Sigmoid colon (tissue), 7 donors: ENCODE measurements at places on chromosomes 11 and 22. TPM values are rescaled to one million over a fixed set of nuclear protein-coding genes. Genes with fewer than 3 reads are reported as not detected.

DNA sequence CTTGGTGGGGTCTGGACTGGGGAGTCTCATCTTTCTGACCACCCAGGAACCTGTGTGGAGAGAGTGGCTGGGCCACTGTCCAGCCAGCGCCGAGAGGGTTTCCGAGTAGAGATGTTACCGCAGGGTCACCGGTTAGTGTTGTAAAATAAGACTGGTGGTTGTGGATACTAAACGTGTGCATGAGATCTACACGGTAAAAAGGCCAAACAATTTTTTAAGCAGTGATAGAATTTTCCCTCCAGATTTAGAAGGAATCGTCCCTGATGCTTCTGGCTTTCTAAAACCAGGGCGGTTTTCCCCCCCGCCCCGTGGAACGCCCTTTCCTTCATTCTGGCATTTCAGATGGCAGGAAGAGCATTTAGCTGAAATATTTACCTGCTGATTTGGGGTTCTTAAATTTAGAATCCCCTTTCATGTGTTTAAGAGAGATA is 72.6 kb upstream of the PPARA start:
- H3K27ac ChIP-seq, result peak overlapping the region; percentile 97
- H3K27me3 ChIP-seq, result no peaks in the 10 kb centered on the region
- peak overlapping the region; percentile 44 for H3K4me3 ChIP-seq
- H3K36me3 ChIP-seq, result no peaks in the 10 kb centered on the region

DNA sequence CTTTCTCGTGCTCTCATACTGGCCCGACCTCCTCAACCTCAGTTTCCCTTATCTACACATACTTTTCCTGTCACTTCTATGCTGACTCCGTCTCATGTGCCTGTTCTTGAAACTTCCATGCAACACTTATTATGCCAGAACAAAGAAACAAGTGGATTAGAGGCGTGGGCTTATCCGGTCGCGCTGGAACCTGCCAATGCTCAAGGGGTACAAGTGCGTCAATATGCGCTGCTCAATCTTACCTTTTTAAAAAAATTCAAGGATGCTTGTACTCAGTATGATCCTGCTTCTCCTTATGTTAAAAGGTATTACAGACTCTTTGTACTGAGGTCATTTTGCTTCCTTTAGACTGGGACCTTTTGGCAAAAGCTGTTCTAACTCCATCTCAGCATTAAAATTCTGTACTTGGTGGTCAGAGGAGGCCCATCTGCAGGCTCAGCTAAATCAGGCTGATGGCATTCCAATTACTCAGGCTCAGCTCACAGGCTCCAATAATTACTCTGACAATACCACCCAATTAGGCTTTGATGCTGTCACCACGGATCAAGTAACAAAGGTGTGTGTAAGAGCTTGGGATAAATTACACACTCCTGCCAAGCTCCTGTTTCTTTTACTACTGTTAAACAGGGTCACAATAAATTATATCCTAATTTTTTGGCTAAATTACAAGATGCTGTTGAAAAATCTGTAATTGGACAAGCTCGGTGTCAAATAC is 26.3 kb upstream of the ALDH3B2 start:
- H3K4me3 ChIP-seq, result no peak overlapping the region
- no peak overlapping the region for H3K27ac ChIP-seq
- no peaks in the 10 kb centered on the region for H3K36me3 ChIP-seq
- H3K4me1 ChIP-seq, result no peaks in the 10 kb centered on the region
- no peak for DNase-seq
- H3K27me3 ChIP-seq, result no peaks in the 10 kb centered on the region

- no peak overlapping the region for H3K27ac ChIP-seq
- H3K27me3 ChIP-seq, result no peaks in the 10 kb centered on the region
- H3K4me3 ChIP-seq, result no peak overlapping the region
- H3K36me3 ChIP-seq, result no peaks in the 10 kb centered on the region
- DNase-seq, result no peak
- H3K4me1 ChIP-seq, result no peaks in the 10 kb centered on the region
Observed at GRCh38 chr22:28405588-28405987, 274.1 kb downstream of the TTC28 start.

DNA sequence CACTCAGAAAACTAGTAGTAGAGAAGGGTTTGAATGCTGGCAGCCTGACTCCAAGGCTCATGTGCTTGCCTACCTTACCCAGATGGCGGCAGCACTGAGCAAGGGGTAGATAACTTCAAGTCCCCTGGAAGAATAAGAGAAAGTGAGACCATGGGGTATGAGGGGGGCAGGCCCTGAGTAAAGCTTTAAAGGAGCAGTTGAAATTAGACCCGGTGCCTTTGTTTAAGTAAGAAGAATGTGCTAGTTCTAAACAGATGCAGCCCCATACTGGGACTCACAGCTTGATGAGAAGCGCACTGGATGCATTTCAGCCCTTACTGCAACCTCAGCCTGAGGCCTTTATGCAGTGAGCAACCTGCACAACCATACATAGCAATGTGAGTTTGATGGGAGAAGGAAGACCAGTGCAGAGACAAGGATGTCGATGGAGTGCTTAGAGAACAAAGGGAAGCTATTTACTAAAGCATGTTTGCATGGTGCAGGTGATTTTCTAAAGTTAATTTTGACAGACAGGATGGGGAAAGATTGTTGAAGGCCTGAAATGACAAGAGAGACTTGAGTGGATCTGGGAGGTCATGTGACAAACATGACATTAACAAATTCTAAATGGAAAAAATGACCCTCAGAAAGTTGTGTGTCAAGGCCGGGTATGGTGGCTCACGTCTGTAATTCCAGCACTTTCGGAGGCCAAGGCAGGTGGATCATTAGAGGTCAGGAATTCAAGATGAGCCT is 27.1 kb upstream of the TMA7B start:
- no peaks in the 10 kb centered on the region for H3K27me3 ChIP-seq
- no peaks in the 10 kb centered on the region for H3K36me3 ChIP-seq
- no peak for DNase-seq
- H3K4me1 ChIP-seq, result no peaks in the 10 kb centered on the region
- no peak overlapping the region for H3K27ac ChIP-seq

DNA sequence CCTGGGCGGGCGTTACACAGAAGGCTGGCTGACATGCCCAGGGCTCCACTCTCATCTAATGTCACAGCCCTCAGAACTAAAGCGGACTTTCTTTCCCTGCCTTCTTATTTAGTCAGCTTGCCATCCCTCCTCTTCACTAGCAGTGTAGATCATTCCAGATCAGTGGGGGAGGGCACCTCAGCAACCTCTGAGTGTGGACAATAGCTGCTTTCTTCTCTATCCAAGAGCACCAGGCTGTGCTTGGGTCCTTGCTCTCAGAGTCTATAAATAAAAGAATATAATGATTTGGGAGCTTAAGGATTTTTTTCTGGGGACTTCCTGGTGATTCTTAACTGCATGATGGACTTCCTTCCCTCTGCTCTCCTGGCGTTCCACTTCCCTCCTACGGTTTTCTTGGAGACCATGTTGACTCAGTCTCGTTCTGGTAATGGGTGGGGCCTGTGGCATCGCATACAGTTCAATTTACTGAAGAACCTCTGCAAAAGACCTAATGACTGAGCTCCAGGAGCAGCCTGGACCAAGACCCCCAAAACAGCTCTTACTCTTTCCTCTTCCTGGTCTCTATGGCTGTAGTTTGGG is 2.9 kb upstream of the HMBS start:
- DNase-seq, result no peak
- H3K27me3 ChIP-seq, result no peaks in the 10 kb centered on the region
- H3K36me3 ChIP-seq, result peaks cover 56% of the 10 kb centered on the region
- H3K4me3 ChIP-seq, result no peak overlapping the region
- H3K27ac ChIP-seq, result no peak overlapping the region

- no peak overlapping the region for H3K4me3 ChIP-seq
- H3K27ac ChIP-seq, result peak overlapping the region; percentile 66
- H3K36me3 ChIP-seq, result no peaks in the 10 kb centered on the region
- no peak for DNase-seq
- H3K4me1 ChIP-seq, result peaks cover 27% of the 10 kb centered on the region
Observed at GRCh38 chr11:11416917-11417316, 63.9 kb upstream of the CSNK2A3 start.

GRCh38 chr11:8561461-8561860 is 32.6 kb downstream of the STK33 start:
- no peak overlapping the region for H3K4me3 ChIP-seq
- H3K27me3 ChIP-seq, result no peaks in the 10 kb centered on the region
- H3K36me3 ChIP-seq, result no peaks in the 10 kb centered on the region
- DNase-seq, result no peak
- peaks cover under 1% of the 10 kb centered on the region for H3K4me1 ChIP-seq
- no peak overlapping the region for H3K27ac ChIP-seq

GRCh38 chr11:75996523-75997442 is 181.8 kb downstream of the UVRAG start:
- peaks cover 16% of the 10 kb centered on the region for H3K4me1 ChIP-seq
- H3K27ac ChIP-seq, result no peak overlapping the region
- no peaks in the 10 kb centered on the region for H3K36me3 ChIP-seq
- H3K4me3 ChIP-seq, result no peak overlapping the region

The CCDC188 gene
- total RNA-seq, result not detected

The SPI1 gene
- total RNA-seq, result 19.3 TPM

The KRTAP5-11 gene
- not detected for total RNA-seq

The GSTT2B gene
- 9.4 TPM for total RNA-seq

The OR8A1 gene
- total RNA-seq, result not detected
